Stimulated activated effector memory CD8-positive, alpha-beta T cell treated with anti-CD3 and anti-CD28 coated beads, Interleukin-12 subunit alpha, Interleukin-12 subunit beta, amount 100 ng/mL, for 72 hours (primary cell): ENCODE measurements at places on chromosomes 3 and 15.

DNA sequence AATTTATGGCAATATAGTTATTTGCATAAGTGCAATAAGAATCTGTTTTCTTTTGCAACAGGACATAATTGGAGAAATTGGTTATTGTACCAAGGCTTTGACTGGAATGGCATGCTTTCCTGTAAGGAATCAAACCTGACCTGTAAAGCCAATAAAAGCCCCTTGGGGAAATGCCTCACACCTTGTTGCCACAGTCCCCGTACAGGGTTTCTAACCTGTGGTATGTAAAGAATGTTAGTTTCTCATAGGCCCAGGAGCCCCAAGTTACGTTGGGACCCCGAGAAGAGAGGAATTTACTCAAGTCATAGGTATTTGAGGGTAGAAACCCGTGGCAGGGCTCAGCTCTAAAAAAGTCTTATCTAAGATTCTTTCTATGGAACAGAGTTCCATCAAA is 441.4 kb downstream of the IGSF11 start:
- DNase-seq: no peak

DNA sequence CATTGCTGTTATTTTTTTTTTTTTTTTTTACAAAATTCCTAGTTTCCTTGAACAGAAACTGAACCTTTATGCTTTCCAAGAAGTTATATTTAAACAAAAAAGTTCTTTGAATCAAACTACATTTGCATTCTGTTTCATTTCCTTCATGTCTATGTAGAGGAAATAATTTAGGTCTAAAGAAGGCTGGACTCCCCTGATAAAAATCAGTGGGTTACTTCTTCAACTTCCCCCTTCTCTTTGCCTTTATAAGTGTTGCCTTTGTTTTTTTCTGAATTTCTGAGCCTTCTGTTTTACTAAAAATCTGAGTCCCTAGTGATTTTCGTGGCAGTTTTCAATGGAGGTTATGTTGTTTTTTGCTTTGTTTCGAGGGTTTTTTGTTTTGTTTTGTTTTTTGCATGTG is 152.8 kb downstream of the CHDH start:
- no peak for DNase-seq

DNA sequence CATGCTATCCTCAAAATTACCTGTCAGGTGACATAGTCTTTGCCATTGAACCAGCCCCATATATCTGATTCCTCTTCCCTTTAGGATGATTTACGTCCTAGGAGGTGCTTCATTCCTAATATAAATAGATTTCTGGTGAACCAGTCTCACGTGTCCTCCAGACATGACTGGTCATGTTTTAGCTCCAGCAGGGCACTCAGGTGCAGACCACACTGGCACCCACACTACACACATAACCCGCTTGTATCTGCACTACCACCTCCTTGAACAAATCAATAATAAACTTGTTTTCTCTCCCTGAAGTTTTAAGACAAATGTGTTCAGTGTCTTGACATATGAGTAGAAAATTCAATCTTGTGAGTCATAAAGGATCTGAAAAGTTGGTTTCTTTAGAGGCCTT is 155.5 kb downstream of the GOLIM4 start:
- no peak for DNase-seq

DNA sequence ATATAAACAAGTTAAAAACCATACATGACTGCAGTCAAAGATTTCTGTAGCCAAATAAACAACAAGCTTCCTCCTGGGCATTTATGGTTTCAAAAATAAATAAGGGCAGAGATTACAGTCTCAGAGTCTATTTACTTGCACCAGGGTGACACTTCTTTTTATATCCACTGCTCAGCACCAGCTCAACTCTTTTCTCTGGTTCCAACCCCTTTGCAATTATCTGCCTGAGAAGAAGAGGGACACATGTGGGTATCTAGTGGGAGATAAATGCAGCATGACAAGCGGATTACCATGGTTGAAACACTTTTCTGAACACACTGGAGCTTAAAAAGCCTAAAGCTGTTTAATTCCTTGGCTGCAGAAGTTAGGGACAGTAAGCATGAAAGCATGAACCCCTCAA is 311.5 kb downstream of the CNTN3 start:
- no peak for DNase-seq

DNA sequence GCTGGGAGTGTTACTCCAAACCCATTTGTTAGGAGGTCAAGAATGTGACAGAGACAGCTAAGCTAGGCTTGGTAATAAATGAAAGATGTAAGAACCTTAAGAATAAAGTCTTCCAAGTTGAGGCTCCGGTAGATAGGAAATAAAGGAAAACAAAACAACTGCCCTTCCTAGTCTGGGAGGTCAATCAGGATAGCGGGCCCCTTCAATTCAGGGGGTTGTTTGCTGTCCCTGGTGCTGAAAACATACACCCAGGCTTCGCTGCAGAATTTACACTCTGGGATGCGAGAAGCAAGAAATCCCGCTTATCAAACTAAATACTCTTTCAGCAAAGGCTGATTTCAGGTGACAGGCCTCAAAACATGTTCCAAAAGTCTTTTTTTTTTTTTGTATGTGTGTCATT is 393.4 kb downstream of the NTRK3 start:
- no peak for DNase-seq

GRCh38 chr3:58388550-58389091 is 45.0 kb downstream of the PDHB start:
- DNase-seq: no peak

DNA sequence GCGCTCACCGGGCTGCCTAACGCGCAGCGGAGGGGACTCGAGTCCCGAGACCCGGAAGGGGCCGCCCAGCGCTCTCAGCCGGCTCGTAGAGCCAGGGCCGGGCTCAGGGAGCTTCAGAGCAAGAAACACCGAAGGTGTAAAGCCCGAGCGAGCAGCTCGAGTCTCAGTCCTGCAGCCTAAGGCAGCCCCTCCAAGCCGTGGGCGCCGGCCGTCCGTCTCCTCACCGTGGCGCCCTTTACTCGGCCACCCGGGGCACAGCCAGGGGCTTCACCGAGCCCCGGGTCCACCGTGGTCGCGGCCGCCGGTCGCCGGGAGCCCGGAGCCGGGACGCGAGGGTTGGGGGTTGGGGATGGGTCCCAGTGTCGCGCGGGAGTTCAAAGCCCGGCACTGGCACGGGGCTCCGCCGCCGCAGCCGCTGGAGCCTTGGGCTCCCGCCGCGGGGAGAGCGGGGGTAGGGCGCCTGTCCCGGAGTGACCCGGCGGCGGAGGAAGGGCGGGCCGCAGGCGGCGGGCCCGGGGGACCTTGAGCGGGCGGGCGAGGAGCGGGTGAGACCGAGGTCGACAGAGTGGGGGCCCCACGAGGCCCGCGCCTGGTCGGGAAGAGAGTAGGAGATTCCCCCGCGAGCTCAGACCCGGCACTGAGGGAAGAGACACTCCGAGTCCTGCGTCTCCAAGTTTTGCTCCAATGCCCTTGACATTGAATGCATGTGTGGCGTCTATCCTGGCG is 26.9 kb upstream of the THRB start:
- DNase-seq: no peak

- no peak for DNase-seq
These were observed 133.4 kb upstream of the WNT5A start for GRCh38 chr3:55620351-55621025.

DNA sequence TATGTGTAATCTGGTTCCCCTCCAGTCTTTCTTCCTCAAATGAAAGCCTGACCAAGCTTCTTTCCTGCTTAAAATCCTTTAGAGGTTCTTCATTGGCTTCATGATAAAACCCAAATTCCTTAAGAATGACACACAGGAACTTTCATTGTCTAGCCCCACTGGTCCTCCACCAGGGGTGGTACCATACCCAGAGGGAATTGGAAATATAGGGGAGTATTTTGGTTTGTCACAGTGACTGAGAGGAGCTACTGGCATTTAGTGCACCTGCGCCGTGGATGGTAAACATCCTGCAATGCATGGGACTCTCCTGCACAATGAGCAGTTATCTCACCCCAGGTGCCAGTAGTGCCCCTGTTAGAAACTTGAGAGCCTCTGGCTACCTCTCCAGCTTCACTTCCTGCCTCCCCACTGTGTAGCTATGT is 10.8 kb downstream of the ZWILCH start:
- no peak for DNase-seq

DNA sequence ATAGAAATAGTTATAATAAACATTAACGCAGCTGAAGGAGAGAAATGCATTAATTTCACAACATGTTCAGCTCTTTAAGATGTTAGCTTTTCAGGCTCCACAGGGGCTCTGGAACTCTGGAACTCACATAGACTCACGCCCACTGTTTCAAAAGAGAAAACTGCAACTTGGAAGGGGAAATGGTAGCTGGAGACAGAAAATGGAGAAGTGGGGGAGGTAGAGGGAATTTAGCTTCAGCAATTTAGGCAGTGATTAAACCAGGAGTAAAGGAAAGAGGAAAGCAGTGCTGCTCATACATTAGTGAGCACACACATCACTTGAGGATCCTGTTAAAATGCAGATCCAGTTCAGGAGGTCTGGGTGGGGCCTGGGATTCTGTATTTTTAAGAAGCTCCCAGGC is 274.8 kb upstream of the TRIM42 start:
- DNase-seq: no peak

GRCh38 chr15:88258093-88258641 is 1.6 kb upstream of the NTRK3 start:
- no peak for DNase-seq

- no peak for DNase-seq
These were observed 34.6 kb downstream of the HSPBAP1 start for GRCh38 chr3:122758877-122759560.

DNA sequence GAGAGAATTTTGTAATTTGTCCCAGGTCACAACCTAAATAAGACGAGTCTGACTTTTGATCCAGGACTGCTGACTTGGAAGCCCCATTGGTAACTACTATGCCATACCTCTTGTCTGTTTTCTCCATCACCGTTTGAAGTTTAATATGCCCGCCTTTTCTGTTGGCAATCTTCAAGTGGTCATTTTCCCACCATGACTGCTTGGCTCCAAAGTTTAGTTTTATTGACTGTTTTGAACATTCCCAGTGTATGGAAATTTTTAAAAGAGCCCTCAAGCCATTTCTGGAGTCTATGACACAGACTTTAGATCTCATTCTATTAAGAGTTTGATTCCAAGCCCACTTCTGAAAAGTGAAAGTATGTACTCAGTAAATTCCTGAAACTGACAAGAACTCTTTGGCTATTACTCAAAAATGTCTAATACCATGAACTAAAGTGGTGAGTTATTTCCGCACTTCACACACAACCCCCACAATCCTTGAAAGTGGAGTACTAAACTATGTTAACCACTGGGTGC is 136.7 kb upstream of the ADAMTS9 start:
- no peak for DNase-seq

DNA sequence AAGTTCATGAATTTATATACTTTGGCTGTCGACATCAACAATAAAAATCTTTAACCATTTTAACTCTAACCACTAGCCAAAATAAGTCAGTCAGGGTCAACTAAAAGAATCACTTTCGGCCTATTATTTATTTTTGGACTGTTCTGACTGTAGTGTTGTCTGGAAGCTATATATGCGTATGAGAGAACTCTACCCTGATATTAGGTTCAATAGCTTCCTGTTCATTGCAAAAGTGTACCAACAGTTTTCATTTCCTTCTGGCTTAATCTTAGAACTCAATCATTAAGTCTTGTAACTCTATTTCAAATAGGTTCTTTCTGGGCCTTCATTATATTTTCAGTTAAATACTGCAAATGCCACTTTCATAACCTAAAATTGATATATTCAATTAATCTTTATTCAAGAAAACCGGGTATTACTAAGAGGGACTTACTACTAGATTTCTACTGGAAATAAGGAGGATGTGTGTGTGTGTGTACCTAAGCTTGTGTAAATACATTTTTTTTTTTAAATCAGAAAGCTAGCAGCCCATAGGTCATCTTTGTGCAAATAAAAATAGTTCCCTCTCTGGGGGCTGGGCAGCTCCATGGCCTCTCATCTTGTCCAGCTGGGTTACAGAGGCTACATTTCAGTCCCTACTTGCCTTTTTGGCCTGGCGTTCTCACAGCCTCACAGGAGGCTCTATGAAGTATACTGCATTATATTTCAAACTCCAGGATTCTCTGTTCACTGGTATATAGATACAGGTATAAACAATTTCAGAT is 5.8 kb downstream of the SERPINI2 start:
- DNase-seq: no peak

GRCh38 chr3:5232570-5232969 is 45.1 kb downstream of the EDEM1 start:
- DNase-seq: no peak

DNA sequence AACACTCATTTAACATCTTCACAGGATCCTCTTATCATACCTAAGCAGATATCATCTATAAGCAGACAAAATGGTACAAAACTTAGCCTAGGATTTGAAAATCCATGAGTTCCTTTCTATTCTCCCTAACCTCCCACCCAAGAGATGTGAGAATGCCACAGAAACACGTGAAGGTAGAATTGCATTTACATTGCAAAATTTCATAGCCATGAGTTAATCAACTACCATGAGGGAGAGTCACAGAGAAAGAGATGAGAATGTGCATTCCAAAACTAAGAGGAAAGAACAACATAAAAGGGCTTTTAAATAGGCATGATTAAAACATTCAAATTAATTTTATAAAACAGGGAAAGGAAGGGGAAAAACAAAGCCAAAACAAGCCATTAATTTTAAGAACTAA is 806.2 kb downstream of the NTRK3 start:
- no peak for DNase-seq

GRCh38 chr15:28015855-28016254 is 83.3 kb downstream of the OCA2 start:
- DNase-seq: peak; percentile 8

GRCh38 chr3:99700631-99701268 is 62.4 kb downstream of the COL8A1 start:
- no peak for DNase-seq

GRCh38 chr3:175386630-175387029 is 527.5 kb downstream of the NAALADL2 start:
- DNase-seq: no peak

- DNase-seq: no peak
These were observed 114.3 kb upstream of the UBE2E1 start for GRCh38 chr3:23691357-23691895.

DNA sequence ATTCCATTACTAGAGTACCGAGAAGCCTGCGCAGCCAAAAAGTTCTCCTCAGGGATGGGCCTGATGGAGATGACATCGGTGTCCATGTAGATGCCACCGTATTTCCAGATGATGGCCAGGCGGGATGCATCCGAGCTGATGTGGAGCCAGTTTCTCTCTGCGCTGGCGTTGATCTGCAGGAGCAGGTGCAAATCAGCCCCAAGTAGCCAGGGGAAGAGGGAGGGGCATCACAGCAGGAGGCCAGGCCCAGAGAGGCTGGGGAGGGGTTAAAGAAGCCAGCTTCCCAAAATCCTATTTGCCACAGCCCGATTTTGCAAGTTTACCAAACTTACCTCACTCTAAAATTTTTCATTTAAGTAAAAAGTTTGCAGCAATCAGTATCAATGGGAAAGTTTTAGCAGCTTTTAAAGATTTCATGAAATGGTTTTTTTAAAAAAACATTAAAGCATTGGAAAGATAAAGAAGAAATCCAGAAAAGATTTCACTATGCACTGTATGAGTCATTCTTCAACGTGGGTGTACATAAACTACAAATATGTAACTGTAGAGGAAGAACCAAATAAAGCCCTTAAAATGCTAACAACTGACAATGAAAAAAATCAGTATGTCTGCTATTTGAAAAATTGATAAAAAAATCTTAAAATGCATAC is 7.4 kb downstream of the A4GNT start:
- no peak for DNase-seq
